ENCODE measurements at places on chromosomes 12 and 14.

DNA sequence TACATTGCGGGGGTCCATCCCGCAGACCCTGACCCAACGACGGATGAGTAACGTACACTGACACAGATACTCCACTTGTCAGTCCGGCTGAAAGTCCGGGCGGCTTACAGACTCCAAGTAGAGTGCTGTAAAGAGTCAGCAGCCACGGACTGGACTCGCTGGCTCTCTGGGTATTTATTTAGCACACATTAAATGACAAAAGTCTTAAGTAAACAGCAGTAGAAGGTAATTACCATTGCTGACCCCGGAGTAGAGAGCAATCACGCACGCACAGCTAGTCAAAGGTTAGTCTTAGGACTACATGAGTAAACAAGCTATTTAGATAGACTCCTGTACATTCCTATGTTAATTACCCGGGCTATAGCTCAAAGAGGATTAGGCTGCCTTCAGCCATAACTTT, 780.9 kb downstream of the RPS29 start:
- H3K27me3 ChIP-seq = peaks cover 7% of the 10 kb centered on the region
- no peak overlapping the region for H3K27ac ChIP-seq
- DNase-seq = peak; percentile 60
- H3K4me3 ChIP-seq = no peak overlapping the region

GRCh38 chr12:27971606-27972005, 927 bp downstream of the PTHLH start:
- no peak overlapping the region for H3K4me3 ChIP-seq
- no peaks in the 10 kb centered on the region for H3K36me3 ChIP-seq
- peaks cover 32% of the 10 kb centered on the region for H3K27me3 ChIP-seq
- no peak overlapping the region for H3K27ac ChIP-seq
- DNase-seq = no peak

- no peak overlapping the region for H3K4me3 ChIP-seq
- H3K27me3 ChIP-seq = peaks cover 47% of the 10 kb centered on the region
- H3K4me1 ChIP-seq = no peaks in the 10 kb centered on the region
Measured at GRCh38 chr12:109630815-109631214, 57.2 kb downstream of the MVK start.

- no peak for DNase-seq
- peaks cover 11% of the 10 kb centered on the region for H3K4me1 ChIP-seq
- peaks cover 5% of the 10 kb centered on the region for H3K27me3 ChIP-seq
- no peak overlapping the region for H3K4me3 ChIP-seq
- H3K36me3 ChIP-seq = no peaks in the 10 kb centered on the region
Measured at GRCh38 chr14:76695263-76695920, 65.9 kb upstream of the VASH1 start.

GRCh38 chr12:93080994-93081809, 152.1 kb upstream of the EEA1 start:
- peaks cover 30% of the 10 kb centered on the region for H3K4me1 ChIP-seq
- H3K36me3 ChIP-seq = no peaks in the 10 kb centered on the region
- DNase-seq = no peak
- peak overlapping the region; percentile 12 for H3K4me3 ChIP-seq
- no peaks in the 10 kb centered on the region for H3K27me3 ChIP-seq

DNA sequence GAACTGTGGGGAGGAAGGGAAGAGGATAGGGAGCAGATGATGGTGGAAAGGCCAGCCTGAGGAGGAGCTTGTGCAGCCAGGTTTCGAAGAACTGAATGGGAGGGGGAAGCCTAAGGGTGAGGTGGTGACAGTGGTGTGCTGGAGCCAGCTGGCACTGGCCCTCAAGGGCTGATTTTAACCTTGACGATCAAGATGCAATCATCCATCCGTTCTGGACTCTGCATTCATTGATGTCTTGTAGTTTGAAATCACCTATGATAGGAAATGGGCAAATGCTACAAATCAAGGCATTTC, 2.8 kb upstream of the ATG101 start:
- no peak overlapping the region for H3K4me3 ChIP-seq
- H3K27me3 ChIP-seq = peaks cover 2% of the 10 kb centered on the region
- no peak for DNase-seq
- H3K27ac ChIP-seq = no peak overlapping the region
- H3K4me1 ChIP-seq = peaks cover 23% of the 10 kb centered on the region
- no peaks in the 10 kb centered on the region for H3K36me3 ChIP-seq

DNA sequence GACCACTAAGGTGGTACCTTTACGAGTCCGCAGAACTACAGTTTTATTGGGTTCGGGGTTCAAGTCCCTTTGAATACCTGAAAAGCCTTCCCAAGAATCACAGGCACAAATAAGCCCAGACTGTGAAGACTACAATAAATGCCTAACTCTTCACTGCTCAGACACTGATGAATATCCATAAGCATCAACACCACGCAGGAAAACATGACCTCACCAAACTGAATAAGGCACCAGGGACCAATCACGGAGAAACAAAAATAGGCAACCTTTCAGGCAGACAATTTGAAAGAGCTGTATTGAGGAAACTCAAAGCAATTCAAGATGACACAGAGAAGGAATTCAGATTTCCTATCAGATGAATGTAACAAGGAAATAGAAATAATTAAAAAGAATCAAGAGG, 24.2 kb upstream of the P2RX7 start:
- H3K36me3 ChIP-seq = peaks cover 2% of the 10 kb centered on the region
- no peak for DNase-seq
- no peaks in the 10 kb centered on the region for H3K4me1 ChIP-seq
- no peak overlapping the region for H3K27ac ChIP-seq
- H3K4me3 ChIP-seq = no peak overlapping the region
- H3K27me3 ChIP-seq = no peaks in the 10 kb centered on the region

DNA sequence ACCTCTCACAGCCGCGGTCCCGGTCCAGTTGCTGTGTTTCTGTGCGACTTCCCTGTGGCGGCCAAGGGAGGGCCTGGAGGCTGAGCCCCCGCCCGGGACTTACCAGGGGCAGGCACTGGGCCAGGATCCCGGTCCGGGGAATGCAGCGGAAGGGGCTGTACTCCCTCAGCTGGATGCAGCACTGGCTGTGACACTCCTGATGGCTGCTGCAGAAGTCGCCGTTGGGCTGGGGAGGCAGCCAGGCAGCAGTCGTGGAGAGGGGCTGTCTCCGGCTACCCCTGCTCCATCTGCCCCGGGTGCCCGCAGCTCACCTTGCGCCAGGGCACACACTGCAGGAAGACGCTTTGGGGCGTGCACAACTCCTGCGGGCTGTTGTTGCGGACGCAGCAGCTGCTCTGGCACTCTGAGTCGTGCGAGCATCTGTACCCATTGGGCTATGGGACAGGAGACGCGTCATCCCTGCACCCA, 6.2 kb downstream of the LRCOL1 start:
- no peak overlapping the region for H3K4me3 ChIP-seq
- H3K27ac ChIP-seq = no peak overlapping the region
- H3K4me1 ChIP-seq = peaks cover 13% of the 10 kb centered on the region

DNA sequence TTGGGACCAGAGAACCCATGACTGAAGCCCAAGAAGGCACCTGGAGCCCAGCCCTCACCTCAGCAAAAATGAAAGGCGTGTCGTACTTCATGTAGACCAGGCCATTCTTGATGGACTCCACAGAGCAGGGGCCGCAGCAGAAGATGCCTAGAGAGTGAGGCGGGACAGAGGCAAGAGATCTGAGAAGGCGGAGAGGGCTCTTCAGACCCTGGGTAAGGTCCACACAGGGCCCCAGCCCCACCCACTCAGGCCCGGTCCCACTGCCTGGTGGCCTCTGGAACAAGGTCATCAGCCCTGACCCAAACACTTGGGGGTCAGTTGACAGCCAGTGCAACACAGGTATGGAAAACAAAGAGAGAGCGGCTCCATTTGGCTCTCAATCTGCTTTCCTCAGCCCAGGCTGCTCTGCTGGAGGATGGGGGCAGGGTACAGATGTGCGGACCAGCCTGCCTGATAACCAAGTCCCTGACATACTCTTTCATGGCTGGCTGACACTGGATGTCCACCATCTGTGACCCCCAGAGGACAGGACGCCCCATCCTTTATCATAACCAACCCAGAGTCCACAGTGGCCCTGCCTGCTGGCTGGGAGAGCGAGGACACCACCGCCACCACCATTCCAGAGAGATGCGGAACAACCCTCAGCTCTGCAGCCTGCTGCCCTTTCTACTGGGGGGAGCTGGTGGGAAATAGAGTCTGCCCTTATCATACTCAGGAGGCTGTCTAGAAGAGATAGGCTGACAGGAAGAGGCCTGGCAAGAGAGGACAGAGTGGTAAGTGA, 6.9 kb downstream of the TGM1 start:
- peaks cover 4% of the 10 kb centered on the region for H3K36me3 ChIP-seq
- H3K27ac ChIP-seq = no peak overlapping the region
- DNase-seq = peak; percentile 64
- peaks cover 42% of the 10 kb centered on the region for H3K4me1 ChIP-seq
- no peaks in the 10 kb centered on the region for H3K27me3 ChIP-seq
- no peak overlapping the region for H3K4me3 ChIP-seq

DNA sequence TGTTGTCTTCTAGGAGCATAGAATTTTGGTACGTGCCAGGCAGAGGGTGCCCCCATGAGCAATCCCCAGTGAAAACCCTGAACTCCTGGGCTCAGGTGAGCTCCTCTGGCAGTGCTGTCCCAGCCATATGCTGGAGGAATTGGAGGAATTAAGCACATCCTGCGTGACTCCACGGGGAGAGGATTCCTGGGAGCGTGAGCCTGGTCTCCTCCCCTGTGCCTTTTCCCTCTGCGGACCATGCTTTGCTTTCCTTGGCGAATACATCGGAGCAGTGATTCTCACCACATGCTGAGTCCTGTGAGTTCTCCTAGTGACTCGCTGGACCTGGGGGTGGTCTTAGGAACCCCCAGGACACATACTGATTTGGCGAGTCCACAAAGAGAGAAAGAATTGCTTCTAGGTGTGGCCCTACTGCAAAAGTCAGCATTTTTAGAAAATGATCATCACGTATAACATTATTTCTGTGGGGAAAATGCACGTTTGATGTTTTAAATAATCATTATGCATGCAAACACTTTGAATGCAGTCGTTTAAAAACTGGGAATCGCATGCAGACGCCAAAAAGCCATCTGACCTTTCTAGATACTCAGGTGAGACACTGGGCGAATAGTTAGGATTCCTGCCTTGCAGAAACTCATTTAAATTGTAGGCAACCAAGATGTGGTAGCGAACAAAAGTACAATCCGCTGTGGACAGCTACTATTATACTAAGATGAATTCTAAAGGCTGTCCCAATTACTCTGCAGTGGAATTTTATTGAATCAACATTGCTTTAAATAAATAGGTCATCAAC, 370.9 kb downstream of the TMEM132D start:
- no peaks in the 10 kb centered on the region for H3K4me1 ChIP-seq
- H3K4me3 ChIP-seq = no peak overlapping the region
- no peak for DNase-seq
- no peak overlapping the region for H3K27ac ChIP-seq
- no peaks in the 10 kb centered on the region for H3K27me3 ChIP-seq

DNA sequence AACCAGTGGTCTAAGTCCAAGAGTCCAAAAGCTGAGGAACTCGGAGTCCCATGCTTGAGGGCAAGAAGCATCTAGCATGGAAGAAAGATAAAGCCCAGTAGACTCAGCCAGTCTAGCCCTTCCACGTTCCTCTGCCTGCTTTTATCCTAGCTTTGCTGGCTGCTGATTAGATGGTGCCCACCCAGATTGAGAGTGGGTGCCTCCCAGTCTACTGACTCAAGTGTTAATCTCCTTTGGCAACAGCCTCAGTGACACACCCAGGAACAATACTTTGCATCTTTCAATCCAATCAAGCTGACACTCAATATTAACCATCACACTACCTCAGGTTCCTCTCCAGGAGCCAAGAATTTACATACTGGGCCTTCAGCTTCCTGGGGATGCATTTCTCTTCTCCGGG, 476.1 kb downstream of the FUT8 start:
- H3K27me3 ChIP-seq = peaks cover 9% of the 10 kb centered on the region
- H3K4me3 ChIP-seq = no peak overlapping the region
- H3K27ac ChIP-seq = no peak overlapping the region
- no peaks in the 10 kb centered on the region for H3K4me1 ChIP-seq
- no peaks in the 10 kb centered on the region for H3K36me3 ChIP-seq

GRCh38 chr12:80598004-80598606, 109.3 kb upstream of the MYF6 start:
- H3K27me3 ChIP-seq = no peaks in the 10 kb centered on the region
- no peak for DNase-seq
- H3K36me3 ChIP-seq = no peaks in the 10 kb centered on the region
- H3K27ac ChIP-seq = no peak overlapping the region

DNA sequence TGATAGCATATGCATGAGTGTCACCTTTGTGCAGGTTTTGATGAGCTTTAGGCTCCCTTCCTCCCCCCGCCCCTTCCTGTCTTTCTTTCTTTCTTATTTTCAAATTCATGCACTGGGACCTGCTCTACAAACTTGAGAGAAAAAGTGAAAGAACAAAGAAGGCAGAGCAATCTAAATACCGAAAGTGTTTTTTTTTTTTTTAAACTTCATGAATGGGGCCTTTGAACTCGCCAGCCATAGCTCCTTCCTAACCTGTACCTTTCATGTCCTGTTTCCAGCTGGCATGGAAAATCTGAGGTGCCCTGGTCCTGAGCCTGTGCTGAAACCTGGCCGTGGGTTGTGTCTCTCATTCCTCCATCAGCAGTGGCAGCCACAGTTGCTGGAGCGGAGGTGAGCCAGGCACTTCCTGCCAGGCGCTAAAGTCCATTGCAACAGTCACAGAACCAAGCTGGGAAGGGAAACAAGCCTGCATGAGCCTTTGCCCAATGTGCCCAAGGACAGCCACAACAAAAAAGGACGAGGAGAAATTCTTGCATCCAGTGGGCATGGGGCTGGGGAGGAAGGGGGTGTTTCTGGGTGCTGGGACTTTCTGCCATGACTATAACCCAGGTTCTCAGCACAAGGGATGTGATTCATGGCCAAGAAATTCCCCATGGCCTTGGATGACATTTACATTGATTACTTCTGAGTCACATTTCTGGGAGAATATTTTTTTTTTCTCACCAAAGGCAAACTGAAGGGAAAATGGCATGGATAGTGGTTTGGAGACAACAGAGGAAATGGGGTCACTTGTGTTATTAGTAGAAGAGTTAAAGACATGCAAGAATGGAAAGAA, 102.7 kb downstream of the TMEM30B start:
- peak overlapping the region; percentile 95 for H3K27ac ChIP-seq
- no peaks in the 10 kb centered on the region for H3K36me3 ChIP-seq
- H3K4me3 ChIP-seq = peak overlapping the region; percentile 47

DNA sequence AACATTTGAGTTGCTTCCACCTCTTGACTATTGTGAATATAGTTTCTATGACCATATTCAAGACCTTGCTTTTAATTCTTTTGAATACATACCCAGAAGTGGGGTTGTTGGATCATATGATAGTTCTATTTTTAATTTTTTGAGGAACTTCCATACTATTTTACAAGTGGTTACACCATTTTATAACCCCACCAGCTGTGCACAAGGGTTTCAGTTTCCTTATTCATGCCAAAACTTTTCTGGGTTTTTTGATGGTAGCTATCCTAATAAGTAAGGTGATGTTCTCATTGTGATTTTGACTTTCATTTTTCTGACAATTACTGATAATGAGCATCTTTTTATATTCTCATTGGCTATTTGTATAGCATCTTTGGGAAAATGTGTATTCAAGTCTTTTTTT, 109.4 kb upstream of the GARIN2 start:
- H3K27me3 ChIP-seq = no peaks in the 10 kb centered on the region
- no peak for DNase-seq
- H3K4me3 ChIP-seq = no peak overlapping the region
- peaks cover 10% of the 10 kb centered on the region for H3K4me1 ChIP-seq
- no peak overlapping the region for H3K27ac ChIP-seq

- no peak for DNase-seq
- H3K27me3 ChIP-seq = no peaks in the 10 kb centered on the region
- peak overlapping the region; percentile 50 for H3K4me3 ChIP-seq
Measured at GRCh38 chr12:104578453-104578852, 121.7 kb downstream of the CHST11 start.

All from chondrocyte (in vitro differentiated cells).